Left forelimb (tissue), 1 donor: ENCODE measurements at places on chromosomes 7 and 10.

DNA sequence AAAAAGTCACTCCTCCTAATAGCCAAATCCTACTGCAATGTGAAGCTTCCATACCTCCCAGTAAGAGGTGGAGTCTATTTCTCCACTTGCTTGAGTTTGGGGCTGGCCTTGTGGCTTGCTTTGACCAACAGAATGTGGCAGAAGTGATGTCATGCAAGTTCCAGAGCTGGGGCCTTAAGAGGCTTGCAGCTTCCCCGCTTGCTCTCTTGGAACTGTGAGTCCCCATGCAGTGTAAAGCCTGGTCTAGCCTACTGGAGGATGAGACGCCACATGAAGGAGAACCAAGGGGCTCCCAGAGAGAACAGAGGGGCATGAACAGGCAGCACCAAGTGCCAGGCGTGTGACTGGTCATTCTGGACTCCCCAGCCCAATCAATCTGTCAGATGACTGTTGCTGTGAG is 58.6 kb upstream of the OPALIN start:
- peak; percentile 34 for DNase-seq

DNA sequence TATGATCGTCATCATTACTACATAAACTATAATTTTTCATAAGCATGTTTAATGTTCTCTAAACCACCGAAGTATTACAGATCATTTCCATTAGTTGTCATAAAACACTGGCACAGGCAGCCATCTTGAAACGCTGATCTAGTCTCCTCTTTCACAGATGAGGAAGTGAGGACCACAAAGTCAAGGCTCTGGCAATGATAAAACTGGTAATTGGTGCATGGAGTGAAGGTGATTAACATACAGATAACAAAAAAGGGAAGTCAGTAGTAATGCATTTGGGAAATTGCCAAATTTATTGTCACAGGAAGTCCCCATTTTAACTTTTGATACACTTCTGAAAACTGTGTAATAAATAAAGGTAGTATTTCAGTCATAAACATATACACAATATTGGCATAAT is 49.3 kb downstream of the FBXL13 start:
- no peak for DNase-seq

DNA sequence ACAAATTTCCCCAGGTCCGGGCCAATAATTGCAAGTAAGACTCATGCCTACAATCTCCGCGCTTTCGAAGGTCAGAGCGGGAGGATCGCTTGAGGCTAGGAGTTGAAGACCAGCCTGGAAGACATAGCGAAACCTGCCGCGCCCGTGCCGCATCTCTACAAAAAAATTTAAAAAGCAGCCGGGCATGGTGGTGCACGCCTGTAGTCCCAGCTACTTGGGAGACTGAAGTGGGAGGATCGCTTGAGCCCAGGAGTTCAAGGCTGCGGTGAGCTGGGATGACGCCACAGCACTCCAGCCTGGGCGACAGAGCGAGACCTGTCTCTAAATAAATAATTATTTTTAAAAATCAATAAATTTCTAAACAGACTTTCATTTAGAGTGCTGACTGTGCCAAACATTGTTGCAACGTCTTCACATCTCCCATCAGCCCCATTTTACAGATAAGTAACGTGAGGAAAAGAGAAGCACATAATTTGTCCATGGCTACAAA is 494 bp upstream of the CFAP43 start:
- no peak for DNase-seq

DNA sequence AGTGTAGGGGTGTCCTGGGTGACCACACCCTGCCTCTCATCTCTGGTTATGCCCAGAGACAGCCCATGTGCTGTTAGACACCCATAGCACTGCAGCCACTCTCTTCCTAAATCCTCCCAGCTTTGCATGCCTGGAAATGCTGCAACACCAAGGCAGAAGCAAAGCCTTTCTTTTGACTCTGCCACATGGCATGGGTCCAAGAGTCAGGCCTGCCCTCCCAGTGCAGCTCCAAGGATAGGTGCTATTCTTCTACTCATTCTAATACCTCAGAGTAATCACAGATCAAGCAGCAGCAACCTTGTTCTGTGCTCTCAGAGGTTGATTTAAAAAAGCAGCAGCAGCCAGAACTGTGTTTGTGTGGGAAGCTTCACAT is 23.4 kb downstream of the FRMPD2 start:
- DNase-seq, result no peak
